Sciatic nerve (tissue), 2 donors: ENCODE measurements at places on chromosomes 1 and 21.
A peak's percentile ranks its signal among the peaks of the same experiment; 100 is the strongest.

DNA sequence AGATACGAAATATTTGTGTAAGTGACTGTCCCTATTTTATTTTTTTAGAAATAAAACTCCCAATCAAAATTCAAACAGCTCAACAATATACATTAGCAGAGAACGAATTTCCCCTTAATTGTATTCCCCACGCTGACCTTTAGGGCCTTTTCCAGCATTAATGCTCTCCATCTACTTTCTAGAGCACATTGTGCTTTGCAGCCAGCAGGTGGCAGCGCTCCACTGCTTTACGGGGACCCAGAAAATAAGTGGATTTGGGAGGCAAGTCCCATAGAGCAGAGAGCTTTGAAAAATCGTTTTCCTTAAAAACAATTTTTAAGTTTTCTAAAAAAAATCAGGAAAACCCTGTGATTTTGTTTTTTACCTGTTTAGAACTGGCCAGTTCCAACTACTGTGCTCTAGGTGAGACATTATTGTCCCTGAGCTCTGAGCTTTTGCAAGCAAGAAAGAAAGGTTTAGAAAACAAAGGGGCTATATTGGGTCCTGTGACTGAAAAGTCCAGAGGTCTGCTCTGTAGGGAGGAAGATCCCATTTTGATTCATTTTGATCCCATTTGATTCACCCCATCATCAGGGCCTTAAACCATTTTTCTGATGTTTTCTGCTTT is 144.4 kb upstream of the ZNF644 start:
- peak; percentile 72 for DNase-seq

DNA sequence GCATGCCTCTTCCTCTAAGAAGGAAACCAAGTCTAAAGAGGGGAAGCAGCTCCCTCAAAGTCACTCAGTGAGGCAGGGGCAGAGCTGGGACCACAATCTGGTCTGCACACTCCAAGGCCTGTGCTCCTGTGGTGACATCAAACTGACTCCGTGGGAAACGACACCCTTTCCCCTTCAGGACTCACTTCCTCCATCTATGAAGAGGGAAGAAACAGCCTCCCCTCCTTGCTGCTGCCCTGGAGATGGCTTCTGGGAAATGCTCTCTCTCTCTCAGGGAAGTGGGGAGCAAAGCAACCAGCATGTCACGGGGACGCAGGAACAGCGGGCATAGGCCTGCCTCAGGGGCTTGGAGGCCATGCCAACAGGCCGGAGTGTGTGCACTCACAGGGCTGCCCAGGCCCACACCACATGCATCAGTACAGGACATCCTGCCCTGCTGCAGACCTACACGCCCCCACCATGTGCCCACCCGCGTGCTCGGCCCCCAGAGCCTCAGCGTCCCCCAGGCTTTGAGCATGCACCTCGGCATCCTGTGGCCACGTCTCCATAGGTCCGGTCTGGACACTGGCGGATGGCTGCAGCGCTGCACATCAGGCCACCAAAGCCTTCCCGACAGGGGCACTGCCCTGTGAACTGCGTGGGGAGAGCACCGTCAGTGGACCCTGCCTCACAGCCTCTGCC is 25.7 kb downstream of the LAMB3 start:
- DNase-seq: no peak

- DNase-seq: no peak
Measured at GRCh38 chr1:92679980-92680379, 104.9 kb downstream of the EVI5 start.

GRCh38 chr1:243725075-243725474 is 125.0 kb downstream of the AKT3 start:
- no peak for DNase-seq

GRCh38 chr1:30374400-30375070 is 348.9 kb downstream of the MATN1 start:
- no peak for DNase-seq

- no peak for DNase-seq
Measured at GRCh38 chr1:199978408-199978940, 49.0 kb upstream of the NR5A2 start.

GRCh38 chr1:16248603-16249516 is 11.9 kb upstream of the CPLANE2 start:
- DNase-seq: peak; percentile 85

DNA sequence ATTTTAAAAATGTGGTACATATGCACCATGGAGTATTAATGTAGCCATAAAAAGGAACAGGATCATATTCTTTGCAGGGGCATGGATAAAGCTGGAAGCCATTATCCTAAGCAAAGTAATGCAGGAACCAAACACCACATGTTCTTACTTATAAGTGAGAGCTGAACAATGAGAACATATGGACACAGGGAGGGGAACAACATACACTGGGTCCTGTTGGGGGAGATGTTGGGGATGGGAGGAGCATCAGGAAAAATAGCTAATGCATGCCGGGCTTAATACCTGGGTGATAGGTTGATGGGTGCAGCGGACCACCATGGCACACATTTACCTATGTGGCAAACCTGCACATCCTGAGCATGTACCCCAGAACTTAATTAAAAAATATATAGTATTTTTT is 352.5 kb upstream of the KAZN start:
- no peak for DNase-seq

DNA sequence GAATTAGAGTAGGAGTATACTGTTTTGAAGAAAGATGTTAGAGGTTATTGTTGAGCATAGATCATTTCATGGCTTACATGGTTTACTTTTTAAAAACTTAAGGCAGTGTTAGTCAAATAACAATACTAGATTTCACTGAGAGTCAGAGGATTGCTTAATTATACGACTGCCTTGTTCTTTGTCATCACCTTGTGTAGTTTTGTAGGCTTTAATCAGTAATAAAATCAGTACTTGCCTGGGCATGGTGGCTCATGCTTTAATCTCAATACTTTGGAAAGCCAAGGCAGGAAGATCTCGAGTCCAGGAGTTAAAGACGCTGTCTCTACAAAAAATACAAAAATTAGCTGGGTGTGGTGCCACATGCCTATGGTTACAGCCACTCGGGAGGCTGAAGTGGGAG is 41.3 kb upstream of the GPR52 start:
- DNase-seq: no peak

DNA sequence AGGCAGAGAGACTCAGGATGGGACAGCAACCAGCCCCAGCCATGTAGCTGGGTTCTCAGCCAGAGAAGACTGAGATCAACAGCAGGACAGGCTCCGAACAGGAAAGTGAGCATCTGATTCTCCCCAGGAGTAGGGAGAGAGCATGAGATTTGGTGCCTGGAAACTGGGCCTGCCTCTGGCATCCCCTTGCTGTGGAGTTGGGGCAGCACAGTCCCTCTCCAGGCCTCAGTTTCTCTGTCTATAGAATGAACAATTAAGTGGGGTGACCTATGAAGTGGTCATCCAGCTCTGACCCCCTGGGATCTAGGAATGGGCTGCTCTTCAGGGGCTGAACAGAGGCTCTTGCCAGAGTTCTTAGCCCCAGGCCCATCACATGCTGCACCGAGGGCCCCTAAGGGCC is 55.6 kb downstream of the KLHDC7A start:
- DNase-seq: peak; percentile 12

GRCh38 chr21:36927719-36928117 is 38.8 kb downstream of the HLCS start:
- peak; percentile 92 for DNase-seq

GRCh38 chr1:234231893-234232276 is 141.4 kb upstream of the COA6 start:
- DNase-seq: no peak

GRCh38 chr21:42016364-42016985 is 6.3 kb upstream of the ZBTB21 start:
- no peak for DNase-seq

GRCh38 chr1:70672442-70672888 is 261.4 kb downstream of the CTH start:
- DNase-seq: no peak

DNA sequence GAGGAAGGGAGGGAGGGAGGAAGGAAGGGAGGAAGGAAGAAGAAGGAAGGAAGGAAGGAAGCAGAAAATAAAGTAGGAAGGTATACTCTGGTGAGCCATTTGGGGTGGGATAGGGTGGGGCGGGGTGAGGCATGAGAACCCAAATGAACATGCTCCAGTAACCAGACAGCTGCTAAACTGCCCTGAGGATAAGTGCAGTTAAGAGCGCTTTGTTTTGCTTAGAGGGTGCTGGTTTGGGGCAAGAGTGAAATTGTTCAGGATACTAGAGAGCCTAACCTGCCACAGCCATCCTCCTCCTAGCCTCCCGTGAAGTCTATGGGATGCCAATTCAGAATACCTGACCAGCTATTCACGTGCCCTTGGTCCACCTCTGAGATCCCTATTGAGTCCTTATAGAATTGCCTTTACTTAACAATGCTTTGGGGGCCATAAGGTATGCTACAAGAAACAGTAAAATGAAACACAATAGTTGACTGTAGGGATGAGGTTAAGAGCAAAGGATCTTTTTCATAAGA is 59.0 kb upstream of the ATF3 start:
- no peak for DNase-seq

DNA sequence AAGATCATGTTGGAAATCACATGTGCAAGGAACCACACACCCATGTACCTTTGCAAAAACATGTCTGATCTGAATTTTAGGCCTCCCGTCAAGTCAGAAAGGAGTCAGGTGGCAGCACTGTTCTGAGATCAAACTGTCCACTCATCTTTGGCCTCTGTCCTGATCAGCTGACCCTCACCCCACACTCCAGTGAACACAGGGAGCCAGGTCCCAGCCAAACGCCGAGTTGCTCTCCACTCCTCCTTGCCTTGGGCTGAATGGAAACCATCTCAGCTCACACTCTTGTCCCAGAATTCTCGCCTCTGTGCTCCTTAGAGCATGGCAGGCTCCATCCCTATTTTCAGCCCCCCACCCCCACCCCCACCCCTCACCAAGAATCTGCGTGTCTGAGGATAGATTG is 4.6 kb upstream of the RNF186 start:
- no peak for DNase-seq

DNA sequence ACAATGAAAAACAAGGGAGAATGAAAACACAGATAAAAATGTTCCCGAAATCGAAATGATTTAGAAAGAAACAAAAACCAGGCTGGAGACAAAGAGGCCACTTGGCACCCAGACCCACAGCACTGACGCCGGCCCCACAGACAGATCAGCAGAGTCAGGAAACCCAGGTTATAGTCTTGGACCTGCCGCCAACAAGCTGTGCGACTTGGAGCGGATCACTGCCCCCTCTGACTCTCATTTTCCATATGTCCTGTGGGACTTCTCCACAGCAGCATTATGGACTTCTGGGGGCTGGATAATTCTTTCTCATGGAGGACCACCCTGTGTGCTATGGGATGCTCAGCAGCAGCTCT is 72.4 kb downstream of the MATN1 start:
- DNase-seq: no peak

DNA sequence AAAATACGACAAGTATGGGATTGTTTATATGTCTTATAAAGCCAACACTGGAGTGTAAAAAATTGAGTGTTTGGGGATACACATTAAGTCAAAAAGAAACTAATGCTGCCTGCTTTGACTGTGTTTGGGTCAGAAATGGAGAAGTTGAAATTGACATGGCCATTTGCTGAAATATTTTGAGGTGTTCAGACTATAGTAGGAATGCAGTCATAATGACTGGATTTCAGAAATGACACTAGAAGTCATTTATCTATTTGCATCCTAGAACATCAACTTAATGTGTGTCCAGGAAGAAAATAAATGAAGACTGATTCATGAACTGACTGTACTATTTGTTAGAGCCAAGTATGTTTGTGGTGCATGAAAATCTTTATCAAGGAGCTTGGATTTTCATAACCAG is 28.4 kb downstream of the RASAL2 start:
- no peak for DNase-seq

- DNase-seq: no peak
Measured at GRCh38 chr1:89949991-89950624, 44.8 kb upstream of the ZNF326 start.

- no peak for DNase-seq
Measured at GRCh38 chr1:7899741-7900140, 40.9 kb downstream of the TNFRSF9 start.

DNA sequence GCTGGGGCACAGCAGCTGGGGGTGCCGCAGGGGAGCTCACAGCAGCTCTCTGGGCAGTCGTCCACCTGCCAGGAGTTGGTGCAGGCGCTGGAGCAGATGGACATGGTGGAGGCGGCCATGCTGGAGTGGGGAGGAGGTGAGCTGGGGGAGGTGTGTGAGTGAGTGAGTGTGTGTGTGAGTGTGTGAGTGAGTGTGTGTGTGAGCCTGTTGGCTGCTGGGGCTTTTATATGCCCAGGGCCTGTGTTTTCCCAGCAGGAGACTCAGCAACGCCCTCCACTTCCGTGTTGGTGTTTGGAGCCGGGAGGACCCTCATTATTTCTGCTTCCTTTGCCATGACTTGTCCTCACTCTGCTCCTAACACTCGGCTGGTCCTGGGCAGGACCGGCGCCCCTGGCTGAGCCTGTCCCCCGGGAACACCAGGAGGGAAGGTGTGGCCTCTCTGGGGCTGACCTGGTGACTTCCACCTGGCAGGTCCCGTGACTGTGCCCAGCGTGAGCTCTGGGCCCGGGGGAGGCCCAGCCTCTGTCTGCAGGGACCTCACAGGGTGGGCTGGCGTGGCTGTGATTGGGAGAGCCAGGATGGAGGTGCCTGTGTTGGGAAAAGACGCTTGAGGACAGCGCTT is at the start of gene KRTAP10-2:
Gene KRTAP10-2, minus strand, starts transcription at position 166 of the 622 bp plus-strand sequence. Its CDS starts 47 bp downstream, at position 119.
- DNase-seq: peak; percentile 38

- no peak for DNase-seq
Measured at GRCh38 chr1:167689567-167689920, 32.2 kb upstream of the MPZL1 start.

GRCh38 chr1:118982821-118983557 is 5.2 kb downstream of the TBX15 start:
- DNase-seq: no peak

- peak; percentile 22 for DNase-seq
Measured at GRCh38 chr21:36709868-36710728, 11.2 kb downstream of the SIM2 start.

DNA sequence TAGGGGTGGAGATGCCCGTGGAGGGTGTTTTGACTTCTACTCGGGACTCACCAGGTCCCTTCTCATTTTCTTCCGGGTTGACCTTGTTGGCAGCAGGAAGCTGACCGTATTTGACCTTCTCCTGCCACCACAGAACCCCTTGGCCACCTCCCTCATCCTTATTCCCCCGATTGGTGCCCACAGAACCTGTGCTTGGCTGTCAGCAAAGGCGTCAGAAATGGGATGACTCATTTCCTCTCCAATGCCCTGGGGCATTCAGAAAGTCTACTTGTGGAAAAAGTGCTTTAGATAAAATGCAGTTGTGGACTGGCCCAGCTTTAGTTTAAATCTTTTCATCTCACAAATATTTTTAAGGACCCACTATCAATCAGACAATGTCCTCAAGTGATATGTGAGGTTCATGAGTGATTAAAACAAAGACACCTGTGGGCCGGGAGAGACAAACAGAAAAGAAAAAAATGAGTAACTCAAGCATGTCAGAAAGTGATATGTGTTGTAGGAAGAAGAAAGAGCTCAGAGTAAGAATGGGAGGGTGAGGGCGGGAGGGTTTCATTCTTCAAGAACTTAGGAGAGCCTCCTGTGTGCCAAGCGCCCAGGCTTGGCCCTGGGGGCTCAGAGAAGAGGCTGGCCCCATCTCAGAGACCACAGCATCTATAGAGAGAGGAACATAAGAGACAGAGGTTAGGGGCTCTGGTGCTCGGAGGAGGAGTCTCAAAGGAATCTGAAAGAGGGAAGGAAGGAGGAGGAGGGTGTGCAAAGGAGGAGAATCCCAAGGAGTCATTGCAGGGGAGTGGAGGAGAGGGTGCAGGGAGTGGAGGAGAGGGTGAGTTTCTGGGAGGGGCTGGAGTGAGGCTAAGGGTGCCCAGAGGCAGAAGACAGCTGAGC is 221.6 kb upstream of the VAMP3 start:
- no peak for DNase-seq
